ENCODE measurements at places on chromosomes 2 and 18.
A peak's percentile ranks its signal among the peaks of the same experiment; 100 is the strongest.

DNA sequence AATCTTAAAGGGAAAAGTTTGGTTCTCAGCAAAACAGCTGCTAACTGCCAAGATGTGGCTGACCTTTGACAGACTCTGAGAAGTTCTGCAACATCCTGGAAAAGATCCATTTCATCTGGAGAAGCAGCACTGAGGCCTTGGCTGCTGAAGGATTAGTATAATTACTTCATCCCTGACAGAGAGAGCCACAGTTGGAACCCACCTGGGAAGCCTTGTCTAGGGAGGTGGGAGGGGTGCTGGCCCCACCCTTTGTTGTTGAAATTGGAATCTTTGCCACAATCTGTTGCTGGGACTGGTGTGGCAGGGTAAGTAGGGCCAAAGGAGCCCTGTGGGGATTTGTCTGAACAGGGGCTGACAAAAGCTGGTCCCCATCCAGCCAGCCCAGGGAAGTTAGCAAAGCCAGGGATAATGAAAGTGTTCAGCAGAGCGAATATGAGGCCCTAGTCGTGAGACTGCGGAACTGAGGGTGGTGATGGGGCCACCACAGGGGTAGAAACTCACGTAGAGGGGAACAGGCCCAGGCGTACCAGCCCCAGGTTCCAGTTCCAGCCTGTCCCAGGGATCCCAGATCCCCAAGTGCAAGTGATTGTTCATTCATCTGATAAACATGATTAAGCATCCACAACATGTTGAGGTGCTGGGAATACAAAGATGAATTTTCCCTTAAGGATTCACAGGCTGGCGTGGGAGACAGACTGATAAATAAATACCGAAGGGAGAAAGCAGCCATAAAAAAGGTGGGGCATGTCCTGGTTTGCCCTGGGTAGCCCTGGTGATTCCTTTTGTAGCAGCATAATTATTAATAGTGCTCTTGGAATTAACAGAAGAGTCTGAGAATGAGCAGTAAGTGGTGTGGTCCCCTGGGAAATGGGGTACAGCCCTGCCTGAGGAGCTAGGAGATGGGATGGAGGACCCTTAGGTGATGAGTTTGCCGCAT is 60.0 kb downstream of the MYO1B start:
- DNase-seq, result no peak

DNA sequence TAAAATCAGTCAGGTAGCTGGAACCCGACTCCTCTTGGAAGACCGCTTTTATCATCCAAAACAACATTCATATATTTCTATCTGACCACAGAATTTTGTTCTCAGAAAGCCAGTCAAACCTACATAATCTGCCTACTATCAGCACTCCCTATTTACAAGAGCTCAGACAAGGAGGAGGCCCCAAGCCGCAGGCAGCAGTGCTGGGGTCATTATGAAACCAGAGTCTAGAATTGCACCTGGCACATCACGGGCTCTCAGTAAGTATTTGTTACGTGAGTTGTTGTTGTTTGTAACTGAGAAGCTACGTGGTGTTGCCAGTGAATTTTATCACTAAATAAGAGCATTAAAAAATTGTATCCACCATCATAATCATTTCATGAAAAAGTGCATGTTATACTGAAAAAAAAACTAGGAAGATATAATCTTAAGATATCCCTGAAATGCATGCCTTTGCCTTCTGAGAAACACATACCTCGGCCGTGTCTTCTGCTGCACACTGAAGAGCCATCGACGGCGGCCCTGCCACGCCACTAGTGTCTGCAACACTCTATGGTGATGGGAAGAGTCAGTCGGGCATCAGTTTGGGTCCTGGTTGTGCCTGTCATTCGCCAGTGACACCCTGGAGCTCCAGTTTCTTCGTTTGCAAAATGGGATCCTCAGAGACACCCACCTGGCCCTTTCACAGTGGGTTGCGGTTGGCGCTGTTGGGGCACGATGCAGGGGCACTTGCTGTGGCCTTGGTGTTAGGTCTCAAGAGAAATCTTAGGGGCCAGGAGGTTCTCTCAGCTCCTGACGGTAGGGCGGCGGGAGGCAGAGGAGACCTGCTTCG is 505.9 kb downstream of the EIPR1 start:
- no peak for DNase-seq

GRCh38 chr2:126837966-126838715 is 60.5 kb upstream of the TEX51 start:
- DNase-seq, result no peak

DNA sequence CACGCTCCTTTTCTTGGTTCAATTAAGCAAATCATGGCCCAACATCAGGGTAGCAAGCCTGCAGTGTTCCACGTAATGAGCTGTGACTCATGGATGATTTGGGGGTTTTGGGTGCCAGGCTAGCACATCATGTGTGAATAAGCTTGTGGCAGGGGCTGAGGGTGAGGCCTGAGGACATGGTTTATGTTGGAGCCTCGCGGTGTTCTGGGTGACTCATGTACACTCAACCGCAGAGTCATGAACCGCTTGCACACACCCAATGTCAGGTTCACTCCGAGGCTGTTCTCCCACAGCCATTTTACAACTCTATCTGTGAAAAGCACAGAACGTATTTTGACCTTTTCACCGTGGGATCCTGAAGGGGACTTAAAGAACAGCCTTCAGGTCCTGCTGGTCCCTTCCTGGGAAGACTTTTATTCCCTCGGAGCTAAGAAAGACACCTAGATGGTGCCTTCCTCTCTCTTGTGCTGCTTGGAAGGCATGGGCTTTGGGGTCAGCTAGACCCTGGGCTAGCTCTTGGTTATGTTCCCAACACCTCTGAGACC is 139.9 kb upstream of the ZEB2 start:
- peak; percentile 58 for DNase-seq

DNA sequence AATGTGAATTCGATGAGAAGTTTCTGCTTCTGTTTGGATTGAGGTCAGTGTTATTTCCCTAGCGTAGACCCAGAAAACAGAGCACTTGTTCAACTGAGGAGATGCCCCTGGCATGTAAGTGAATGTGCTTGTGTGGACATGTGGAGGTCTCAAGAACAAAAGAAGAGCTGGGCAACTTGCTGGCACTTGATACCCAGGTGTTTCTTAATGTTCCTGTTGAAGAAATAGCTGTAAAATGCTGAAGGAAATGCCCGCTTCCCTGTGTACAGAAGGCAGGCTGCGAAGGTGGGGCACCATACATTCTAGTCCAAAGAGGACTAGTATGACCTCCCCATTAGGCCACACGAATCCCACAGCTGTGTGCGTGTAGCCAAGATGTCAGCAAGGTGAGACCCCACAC is 9.8 kb upstream of the LBH start:
- no peak for DNase-seq

- no peak for DNase-seq
These were observed 3.5 kb upstream of the PPP1CB start for GRCh38 chr2:28748176-28748575.

DNA sequence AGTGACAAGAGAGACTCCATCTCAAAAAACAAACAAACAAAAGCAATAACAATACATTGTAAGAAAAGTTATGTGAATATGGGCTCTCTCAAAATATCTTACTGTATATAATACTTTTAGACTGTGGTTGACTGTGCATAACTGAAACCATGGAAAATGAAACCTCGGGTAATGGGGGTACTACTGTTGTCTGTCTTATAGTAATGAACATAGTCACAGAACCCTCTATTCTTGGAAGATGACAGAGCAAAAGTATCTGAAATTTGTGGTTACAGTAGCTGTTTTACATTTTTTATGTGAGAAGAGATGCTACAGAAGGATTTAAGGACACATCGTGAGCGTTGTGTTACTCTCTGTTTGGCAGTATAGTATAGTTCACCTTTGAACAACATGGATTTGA is 60.5 kb downstream of the MAP4K4 start:
- DNase-seq, result no peak

DNA sequence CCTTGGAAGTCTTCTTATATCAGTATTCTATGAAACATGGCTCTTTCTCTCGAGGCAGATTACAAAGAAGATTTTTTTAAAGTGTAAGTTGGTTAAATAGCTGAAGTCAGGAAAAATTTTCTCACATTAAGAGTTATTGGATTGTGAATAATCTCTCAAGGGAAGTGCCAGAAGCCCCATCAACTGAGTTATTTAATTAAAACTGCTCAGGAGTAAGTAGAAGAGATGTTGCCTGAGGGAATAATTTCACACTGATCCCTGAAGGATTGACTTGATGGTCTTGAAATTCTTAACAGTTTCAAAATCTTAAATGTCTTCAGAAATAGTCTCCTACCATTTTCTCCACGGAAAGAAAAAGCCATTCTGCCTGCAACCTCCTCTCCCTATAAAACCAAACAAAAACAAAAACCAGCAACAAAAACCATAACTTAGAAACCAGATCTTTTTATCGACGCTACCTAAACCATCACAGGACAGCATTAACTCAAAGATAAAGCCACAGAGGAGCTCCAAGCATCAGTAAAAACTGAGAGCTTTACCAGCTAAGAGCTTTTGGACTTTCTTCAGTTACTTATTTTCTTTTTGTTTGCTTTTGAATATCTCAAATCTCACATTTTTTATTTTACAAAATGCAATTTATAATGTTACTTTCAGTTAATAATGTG is 12.9 kb downstream of the CD226 start:
- no peak for DNase-seq

DNA sequence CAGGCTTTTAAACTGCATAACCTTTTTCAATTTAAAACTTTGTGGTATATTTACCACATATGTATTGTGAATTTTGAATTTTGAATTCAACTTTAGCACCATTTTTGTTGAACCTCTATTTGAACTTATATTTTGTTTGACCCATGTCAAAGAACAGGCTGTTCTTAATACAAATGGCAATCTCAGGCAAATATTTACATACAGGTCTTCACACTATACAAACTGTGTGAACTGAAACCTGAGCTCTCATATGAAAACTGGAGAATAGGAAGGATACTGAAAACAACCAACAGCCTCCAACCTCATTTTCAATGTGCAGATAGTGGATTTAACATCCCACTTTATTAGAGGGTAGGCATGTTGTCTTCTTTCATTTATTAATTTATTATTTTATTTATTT is 491.8 kb downstream of the KCNJ3 start:
- no peak for DNase-seq

DNA sequence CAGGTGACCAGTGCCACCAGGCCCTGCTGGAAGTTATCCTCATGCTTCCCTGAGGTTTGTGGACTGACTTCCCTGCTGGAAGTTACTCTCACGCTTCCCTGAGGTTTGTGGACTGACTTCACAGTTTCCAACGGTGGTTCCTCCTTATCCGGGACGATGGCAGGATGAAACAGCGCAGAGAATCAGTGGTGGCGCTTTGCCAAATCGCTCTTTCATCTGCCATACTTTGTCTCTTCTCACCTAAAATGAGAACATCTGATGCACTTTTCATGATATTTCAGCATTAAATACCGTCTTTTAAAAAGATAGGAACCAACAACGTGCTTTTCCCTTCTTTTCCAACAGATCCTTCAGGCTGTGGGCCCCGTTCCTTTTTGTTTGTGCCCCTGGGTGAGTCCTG is 183.3 kb downstream of the LDLRAD4 start:
- no peak for DNase-seq

DNA sequence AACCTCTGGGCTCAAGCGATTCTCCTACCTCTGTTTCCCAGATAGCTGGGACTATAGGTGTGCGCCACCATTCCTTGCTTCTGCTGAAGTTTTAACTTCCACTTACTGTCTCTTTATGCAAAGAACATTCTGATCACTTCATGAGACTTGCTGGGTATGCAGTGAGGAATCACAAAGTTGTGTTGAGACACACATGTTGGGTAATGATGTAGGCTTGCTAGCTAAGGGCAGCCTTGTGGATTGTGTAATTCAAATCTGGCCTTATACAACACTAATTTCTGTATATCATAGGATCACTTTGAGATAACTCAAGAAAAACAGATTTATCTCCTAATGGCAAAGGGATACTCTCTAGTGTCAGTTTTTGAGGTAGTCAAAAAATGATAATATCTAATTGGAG is 24.2 kb downstream of the XRCC5 start:
- DNase-seq, result no peak

All from stimulated activated CD8-positive, alpha-beta memory T cell treated with anti-CD3 and anti-CD28 coated beads, Interleukin-15, amount 100 ng/mL, for 4 hours (primary cell).